ENCODE measurements at places on chromosomes 6 and 20.

- DNase-seq = no peak
These were observed 11.9 kb upstream of the NSFL1C start for GRCh38 chr20:1478566-1478965.

GRCh38 chr6:138728662-138729061 lies 44.9 kb upstream of the CCDC28A start:
- DNase-seq = no peak

DNA sequence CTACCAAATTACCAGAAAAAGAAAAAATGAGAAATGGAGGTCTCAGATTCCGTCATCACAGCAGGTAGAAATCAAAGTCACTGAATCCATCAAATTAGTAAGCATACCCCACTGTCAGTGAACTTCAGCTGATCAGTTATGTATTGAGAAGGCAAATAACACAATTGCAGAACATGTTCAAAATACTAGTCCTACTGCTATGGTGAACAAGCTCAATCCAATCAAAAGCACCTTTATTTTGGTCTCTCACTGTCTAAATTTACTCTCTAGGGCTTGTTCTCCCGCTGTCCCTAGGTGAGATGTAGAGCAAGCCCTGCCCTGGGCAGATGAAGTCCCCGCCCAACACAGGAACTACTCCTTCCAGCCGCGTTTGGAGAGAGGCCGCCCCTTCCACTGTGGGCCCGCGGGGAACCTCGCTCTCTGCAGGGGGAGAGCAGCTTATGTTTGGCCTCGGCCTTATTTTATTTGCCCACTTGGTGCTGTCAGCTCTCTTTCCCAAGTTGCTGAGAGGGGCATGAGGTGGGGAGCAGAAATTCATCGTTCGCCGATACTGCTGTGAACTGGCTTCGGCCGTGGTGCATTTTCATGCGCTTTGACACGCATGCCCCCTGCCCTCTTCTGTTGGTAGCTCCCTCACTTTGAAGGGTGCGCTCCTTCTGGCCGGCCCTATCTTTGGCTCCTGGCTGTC lies 14.3 kb upstream of the MAP1LC3A start:
- DNase-seq = no peak

DNA sequence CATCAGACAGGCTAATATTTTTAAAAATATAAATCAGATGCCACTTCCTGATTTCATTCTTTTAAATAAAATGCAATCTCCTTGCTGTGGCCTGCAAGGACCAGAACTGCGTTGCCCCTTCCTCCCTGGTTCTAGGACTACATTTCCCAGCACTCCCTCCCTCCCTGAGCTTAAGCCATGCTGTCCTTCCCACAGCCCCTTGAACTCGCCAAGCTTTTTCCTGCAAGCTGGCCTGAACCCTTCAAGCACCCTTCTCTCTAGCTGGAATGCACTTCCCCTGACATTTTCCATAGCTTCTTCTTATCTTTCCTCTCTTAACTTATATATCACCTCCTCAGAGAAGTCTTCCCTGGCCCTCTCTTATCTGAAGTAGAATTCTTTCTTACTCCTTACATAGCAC lies 6.1 kb upstream of the DOK5 start:
- DNase-seq = no peak

DNA sequence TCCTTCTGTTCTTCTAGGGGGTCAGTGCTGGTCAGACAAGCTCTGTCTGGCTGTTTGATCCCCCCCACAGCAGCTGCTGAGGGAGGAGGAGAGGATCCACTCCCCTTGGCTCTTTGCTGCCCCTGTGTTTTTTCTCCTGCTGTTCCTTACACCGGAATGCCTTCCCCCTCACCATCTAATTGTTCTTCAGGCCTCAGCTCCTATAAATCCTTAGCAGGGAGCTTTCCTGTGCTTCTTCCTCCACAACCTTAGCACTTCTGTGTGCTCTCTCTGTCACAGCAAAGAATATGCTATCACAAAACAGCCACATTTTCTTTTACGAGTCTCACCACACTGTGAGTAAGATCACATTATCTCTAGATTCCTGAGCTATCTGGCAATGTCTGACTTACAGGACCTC lies 196.6 kb downstream of the OTOR start:
- no peak for DNase-seq

DNA sequence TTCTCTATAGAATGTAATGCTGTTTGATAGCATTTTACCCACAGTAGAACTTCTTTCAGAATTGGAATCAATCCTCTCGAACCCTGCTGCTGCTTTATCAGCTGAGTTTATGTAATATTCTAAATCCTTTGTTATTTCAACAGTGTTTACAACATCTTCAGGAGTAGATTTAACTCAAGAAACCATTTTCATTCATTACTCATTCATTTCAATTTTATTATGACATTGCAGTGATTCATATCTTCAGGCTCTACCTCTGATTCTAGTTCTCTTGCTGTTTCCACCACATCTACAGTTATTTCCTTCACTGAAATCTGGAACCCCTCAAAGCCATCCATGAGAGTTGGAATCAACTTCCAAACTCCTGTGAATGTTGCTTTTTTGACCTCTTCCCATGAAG lies 93.7 kb downstream of the ZFAND3 start:
- DNase-seq = no peak

DNA sequence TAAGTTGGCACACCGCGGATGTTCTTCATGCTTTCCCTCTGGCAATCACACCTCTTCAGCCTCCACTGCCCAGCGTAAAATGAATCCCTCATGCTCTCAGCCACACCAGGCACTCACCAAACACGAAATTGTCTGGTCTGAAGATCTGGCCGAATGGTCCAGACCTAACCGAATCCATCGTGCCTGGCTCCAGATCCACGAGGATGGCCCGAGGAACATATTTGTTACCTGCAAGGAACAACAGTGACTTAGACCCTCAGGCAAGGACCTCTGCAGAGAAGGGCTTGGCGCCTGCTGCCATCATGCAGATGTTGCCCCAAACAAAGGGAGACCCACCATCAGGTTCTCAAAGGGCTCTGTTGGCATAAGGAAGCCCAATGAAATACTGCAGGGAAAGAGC lies 1.4 kb downstream of the TUBB2B start:
- DNase-seq = no peak

- no peak for DNase-seq
These were observed 161.4 kb downstream of the C6orf58 start for GRCh38 chr6:127738423-127738822.

DNA sequence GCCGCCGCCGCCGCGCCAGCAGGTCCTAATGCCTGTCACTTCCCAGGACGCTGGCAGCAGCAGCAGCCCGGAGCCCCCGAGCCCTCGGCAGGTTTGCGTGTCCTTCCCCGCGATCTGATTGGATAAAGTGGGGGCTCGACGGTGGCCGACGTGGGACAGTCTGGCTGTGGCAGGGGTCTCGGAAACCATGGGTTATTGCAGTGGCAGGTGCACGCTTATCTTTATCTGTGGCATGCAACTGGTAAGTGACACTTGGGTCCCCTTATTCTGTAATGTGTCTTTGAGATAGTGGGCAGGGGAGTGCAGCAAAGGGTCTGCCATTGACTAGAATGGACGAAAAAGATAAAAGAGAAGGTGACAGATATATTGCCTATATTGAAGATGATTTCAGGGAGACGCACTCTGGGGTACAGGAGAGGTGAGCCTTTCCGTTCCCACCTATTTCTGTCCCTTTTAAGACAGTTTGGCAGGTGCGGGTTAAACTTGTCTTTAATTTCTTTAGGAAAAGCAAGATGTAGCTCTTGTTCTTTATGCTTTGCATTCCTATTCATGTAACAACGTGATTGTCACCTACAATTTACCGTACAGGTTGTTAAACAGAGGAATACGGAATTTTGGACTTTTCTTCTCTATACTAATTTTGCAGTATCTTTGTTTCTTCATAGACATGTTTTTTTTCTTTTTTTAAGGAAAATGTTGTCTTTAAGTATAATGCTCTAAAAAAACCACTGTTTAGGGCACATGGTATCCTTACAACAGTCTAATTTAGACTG lies 535 bp downstream of the NKAIN2 start:
- no peak for DNase-seq

DNA sequence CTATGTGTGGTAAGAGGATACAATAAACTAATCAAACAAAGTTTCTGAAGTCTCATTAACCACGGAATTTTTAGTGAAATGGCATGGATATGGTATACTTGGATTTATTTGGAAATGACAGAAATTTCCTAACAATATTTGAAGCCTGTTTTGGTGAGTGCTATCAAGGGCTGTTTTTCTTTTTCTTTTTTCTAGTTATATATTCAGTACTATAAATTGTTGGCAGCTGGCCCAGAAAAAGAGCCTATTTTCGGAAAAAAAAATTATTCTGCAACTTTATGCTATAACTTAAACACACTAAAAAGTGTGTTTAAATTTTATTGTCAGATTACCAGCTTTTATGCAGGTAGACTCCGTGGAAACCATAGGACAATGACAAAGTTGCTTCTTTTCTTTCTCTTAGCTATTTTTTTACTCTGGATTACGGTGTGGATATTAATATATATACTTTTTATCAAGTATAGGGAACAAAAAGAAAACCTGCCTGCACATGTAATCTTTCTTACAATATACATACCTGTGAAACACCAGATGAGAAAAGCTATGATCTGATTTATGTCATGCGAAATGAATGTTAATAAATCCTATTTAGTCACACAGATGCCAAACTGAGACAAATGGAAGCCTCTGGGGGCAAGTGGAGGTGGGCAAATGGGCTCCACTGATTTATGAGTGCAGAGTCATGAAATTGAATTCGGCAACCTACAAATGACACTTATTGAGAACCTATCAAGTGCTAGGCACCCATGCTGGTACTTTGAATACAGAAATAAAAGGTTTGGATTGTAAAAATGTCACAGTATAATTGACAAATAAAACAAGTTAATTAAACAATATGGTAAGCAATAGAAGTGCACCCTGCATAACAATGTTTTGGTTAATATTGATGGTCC lies 919.5 kb upstream of the FLRT3 start:
- DNase-seq = no peak

All from stimulated activated CD4-positive, alpha-beta T cell treated with anti-CD3 and anti-CD28 coated beads, Interleukin-1b, Interleukin-23, amount 100 ng/mL, for 24 hours (primary cell).